ENCODE measurements at places on chromosomes 5 and 9.

GRCh38 chr9:125983681-125984080 lies 236.5 kb downstream of the PBX3 start:
- DNase-seq, result no peak

GRCh38 chr9:117414220-117414905 lies 494 bp downstream of the ASTN2 start:
- no peak for DNase-seq

DNA sequence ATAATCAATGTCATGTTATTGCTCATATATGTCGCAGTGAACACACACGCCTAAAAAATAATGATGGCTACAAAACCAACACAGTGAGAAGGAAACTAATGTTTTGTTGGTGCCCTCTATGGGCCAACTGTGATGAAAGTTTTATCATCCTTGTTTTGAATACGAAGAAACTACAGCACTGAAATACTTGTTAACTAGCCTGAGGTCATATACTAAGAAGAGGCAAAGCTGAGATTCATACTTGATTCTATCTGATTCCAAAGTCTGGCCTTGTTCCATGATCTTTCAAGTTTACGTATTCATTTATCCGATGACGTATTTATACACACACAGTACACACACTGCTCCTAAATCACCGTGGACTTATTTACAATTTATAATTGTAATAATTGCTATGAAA lies 16.1 kb upstream of the DRD1 start:
- no peak for DNase-seq

- DNase-seq, result no peak
Observed at GRCh38 chr9:120768886-120769285, 24.3 kb downstream of the FBXW2 start.

DNA sequence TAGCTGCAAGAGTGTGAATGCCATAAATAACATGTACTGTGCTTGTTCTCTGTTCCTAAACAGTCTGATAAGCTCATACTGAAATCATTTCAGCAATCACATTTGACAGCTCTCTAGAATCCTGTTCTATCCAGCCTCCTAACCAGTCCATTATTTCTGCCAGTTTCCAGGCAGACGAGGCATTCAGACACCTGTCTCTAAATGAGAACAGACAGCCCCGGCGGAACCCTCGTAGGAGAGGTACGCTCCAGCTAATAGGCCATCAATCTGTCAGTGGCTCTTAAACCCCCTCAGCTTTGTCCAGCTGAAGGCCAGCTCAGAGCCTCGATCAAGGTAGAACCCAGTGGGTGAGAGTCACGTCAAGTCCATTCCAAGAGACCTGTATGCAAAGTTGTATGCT lies 272.3 kb downstream of the GLIS3 start:
- DNase-seq, result no peak

DNA sequence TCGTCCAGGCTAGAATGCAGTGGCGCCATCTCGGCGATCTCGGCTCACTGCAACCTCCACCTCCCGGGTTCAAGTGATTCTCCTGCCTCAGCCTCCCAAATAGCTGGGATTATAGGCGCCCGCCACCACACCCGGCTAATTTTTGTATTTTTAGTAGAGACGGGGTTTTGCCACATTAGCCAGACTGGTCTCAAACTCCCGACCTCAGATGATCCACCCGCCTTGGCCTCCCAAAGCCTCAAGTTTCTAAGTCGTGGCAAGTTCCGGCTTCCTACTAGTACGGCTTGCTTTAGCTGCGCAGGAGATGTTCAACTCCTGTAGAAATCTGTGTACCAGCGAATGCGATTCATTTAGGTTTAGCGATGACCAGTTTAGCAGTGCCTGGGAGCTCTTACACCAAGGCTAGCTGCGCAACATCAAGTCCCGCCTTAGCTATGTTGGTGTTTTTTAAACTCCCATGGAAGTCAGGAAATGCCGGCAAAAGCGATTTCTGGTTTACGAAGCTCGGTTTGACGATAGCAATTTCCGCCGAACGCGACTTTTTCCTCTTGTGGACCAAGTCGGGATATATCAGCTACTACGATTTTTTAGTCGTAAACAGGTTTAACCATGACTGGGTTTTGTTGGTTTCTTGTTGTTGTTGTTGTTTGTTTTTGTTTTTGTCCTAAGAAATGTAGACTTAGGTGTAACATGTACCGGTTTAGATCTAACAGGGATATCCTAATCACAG lies 46.4 kb downstream of the ANXA2R start:
- DNase-seq, result no peak
